Mucosa of gallbladder (tissue), 1 donor: ENCODE measurements at places on chromosomes 6 and 20. TPM values are rescaled to one million over a fixed set of nuclear protein-coding genes. Genes with fewer than 3 reads are reported as not detected.

NMBR gene
- total RNA-seq: not detected

ARHGAP40 gene
- not detected for total RNA-seq

PXDC1 gene
- 48.4 TPM for total RNA-seq

CRISP3 gene
- total RNA-seq: 7.5 TPM

HLA-DRA gene
- 375 TPM for total RNA-seq

PRICKLE4 gene
- total RNA-seq: 13.1 TPM

ULBP3 gene
- total RNA-seq: 2.5 TPM

KHDC1L gene
- total RNA-seq: not detected

IRF4 gene
- total RNA-seq: 2.9 TPM

EEF1A2 gene
- total RNA-seq: 56.3 TPM

AGER gene
- 11.8 TPM for total RNA-seq

BPIFA1 gene
- total RNA-seq: not detected

HTR1E gene
- 0.17 TPM for total RNA-seq

KCNK5 gene
- total RNA-seq: 242 TPM

ARMC12 gene
- total RNA-seq: 1.1 TPM

CCN2 gene
- total RNA-seq: 315 TPM

OTOR gene
- not detected for total RNA-seq

CUTA gene
- total RNA-seq: 238 TPM

SLC24A3 gene
- total RNA-seq: 19.9 TPM

SLC22A2 gene
- total RNA-seq: 1.4 TPM

LY6G6C gene
- not detected for total RNA-seq

SLC13A3 gene
- 1.5 TPM for total RNA-seq

SYTL3 gene
- 4.1 TPM for total RNA-seq

CALHM5 gene
- 1.8 TPM for total RNA-seq

STX11 gene
- 2.9 TPM for total RNA-seq

CD40 gene
- 15.8 TPM for total RNA-seq

PCK1 gene
- total RNA-seq: 27.0 TPM
